Stimulated activated CD4-positive, alpha-beta T cell treated with anti-CD3 and anti-CD28 coated beads, TNF-alpha, amount 100 ng/mL, for 24 hours (primary cell): ENCODE measurements at places on chromosomes 11 and 22.
A peak's percentile ranks its signal among the peaks of the same experiment; 100 is the strongest.

- DNase-seq: no peak
Measured at GRCh38 chr11:977830-978720, 52.4 kb downstream of the AP2A2 start.

DNA sequence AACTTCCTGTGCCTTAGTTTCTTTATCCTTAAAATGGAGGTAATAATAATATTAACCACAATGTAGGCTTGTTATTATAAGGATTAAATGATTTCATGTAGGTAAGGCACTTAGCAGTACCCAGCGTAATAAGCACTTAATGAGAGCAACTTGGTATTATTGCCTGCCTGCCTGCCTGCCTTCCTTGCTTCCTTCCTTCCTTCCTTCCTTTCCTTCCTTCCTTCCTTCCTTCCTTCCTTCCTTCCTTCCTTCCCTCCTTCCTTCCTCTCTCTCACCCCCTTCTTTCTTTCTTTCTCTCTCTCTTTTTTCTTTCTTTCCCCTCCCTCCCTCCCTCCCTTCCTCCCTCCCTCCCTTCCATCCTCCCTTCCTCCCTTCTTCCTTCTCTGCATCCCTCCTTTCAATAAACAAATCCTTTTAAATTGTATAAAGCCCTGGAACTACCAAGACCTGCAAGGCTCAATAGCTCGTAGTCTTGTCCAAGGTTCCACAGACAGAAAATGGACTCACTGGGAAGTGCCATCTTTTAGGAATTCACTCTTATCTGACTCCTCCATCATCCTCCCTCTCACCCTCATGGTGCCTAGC is 20.7 kb upstream of the TIMP3 start:
- DNase-seq: no peak

DNA sequence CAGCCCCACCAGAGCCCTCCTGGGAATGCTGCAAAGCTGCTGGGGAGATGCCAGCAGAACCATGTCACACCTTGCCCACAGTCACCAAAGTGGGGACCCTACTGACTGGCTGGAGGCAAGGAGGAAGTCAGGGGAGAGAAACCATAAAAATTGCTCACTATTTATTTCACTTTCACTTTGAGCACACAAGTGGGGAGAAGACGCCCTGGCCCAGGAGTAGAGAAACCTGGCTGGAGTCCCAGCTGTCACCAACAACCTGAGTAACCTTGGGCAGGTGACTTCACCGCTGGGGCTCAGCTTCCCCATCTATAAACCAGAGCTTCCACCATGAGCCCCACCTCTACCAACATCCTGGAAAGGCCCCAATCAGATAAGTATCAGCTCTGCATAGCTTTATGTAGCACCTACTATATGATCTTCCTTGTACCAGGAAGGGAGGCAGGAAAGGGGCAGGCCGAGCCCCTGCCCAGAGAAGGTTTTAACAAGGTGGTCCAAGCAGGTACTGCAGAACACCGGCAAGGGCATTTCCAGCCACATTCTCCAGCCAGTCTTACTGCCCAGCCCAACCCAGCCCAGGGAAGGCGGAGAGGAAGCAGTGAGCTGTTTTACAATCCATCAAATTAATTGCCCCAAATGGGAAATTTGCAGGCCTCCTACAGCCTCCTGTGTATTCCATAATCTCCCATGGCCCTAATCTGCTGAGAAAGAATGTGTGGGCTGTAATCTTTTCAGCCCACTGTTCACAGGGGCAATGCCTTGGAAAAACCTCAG is 27.6 kb downstream of the PLEKHA7 start:
- peak; percentile 25 for DNase-seq

DNA sequence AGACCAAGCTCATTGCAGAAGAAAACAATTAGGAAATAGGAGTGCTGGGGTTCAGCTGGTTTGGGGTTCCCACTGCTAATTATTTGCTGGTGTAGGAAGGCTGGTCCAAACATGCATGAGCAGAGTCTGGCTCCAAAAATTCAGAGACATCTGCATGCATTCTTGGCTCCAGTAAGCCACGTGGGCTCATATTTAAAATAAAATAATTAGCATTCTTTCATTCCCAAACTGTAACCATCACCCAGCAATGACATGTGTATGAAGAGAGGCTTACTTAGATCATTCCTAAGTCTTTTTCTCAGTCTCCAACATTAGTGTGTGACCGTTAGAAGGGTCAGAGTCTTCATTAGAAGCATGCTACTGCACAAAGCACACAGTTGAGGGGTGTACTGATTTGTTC is 58.4 kb downstream of the EFCAB6 start:
- DNase-seq: no peak

GRCh38 chr11:38060920-38061319 is 1462.9 kb upstream of the RAG2 start:
- no peak for DNase-seq

- no peak for DNase-seq
Measured at GRCh38 chr11:27497284-27497866, 9.2 kb downstream of the LIN7C start.

GRCh38 chr22:45516163-45516562 is 13.5 kb downstream of the FBLN1 start:
- no peak for DNase-seq

- no peak for DNase-seq
Measured at GRCh38 chr22:44369916-44370801, 57.4 kb upstream of the SHISAL1 start.

DNA sequence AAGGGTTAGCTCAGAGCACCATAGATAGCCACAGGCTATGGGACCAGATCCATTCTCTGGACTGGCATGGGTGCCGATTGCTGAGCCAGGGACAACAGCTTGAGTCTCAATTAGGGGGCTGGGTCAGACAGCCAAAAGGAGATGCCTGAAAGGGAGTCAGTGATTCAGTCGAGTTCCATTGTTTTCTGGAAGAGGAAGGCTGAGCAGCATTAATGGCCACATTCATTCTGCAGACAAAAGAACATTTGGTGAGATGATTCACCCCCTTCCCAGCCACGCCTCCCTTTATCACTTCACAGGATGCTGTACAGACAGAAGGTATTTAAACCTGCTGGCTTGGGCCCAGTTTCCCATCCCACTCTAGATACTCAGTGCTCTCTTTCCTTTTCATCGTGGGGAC is 131.9 kb downstream of the ADAMTS15 start:
- no peak for DNase-seq

GRCh38 chr11:58600510-58600909 is 21.6 kb downstream of the ZFP91 start:
- no peak for DNase-seq

DNA sequence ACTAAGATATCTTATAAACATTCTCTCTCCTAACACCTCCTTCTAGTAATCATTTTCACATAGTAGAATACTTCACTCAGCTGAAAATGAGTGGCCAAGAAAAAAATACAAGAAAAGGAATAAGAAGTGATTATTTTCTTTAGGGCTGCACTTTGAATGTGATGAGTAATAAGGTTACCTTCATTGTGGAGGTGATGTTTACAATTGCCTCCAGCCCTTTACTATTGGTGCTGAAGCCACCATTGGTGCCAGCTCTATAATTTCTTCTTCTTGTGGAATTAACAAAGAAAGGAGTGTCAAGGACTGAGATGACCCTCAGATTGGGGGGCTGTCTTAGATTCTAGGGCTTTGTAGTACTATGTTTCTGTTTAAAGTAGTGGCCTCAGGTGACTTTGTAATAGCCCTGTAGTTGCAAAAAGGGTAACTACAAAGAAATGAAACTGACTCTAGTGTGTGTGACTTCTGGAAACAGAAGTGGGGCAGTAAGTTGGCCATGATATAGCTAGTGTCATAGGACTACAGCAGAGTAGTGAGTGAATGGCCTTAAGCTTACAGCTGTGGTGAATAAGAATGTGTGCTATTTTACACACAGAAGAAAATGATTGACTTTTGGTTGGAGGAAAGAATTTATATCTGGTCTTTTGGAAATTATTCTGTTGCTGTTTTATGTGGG is 287.2 kb downstream of the TMEM135 start:
- DNase-seq: no peak

- DNase-seq: no peak
Measured at GRCh38 chr11:404551-405264, 10.1 kb downstream of the SIGIRR start.

GRCh38 chr11:1656670-1657069 is 27.1 kb downstream of the KRTAP5-5 start:
- no peak for DNase-seq

- DNase-seq: no peak
Measured at GRCh38 chr11:27319072-27319471, 43.9 kb downstream of the CCDC34 start.

GRCh38 chr11:111429066-111429506 is 50.0 kb upstream of the POU2AF1 start:
- DNase-seq: peak; percentile 69

GRCh38 chr22:26709617-26710390 is 52.4 kb downstream of the MIAT start:
- no peak for DNase-seq

- DNase-seq: peak; percentile 58
Measured at GRCh38 chr22:46563381-46564083, 26.1 kb upstream of the CELSR1 start.

DNA sequence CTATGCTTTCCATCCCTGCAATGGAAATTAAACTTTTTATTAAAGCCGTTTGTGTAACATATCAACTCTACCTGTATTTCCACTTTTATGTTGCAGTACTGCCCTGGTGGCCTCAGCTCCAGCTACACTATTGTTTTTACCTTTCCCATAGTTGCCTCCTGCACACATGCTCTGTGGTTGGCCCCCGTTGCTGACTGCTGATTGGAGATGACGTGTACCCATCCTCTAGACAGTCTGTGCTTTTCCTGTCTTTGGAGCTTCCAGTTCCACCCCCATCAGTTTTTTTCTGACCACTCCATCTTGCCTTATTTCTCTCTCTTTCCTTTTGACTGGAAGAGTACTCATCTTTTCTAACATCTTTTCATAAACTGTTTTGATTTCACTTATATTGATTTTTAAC is 123.8 kb downstream of the TEAD1 start:
- DNase-seq: no peak

DNA sequence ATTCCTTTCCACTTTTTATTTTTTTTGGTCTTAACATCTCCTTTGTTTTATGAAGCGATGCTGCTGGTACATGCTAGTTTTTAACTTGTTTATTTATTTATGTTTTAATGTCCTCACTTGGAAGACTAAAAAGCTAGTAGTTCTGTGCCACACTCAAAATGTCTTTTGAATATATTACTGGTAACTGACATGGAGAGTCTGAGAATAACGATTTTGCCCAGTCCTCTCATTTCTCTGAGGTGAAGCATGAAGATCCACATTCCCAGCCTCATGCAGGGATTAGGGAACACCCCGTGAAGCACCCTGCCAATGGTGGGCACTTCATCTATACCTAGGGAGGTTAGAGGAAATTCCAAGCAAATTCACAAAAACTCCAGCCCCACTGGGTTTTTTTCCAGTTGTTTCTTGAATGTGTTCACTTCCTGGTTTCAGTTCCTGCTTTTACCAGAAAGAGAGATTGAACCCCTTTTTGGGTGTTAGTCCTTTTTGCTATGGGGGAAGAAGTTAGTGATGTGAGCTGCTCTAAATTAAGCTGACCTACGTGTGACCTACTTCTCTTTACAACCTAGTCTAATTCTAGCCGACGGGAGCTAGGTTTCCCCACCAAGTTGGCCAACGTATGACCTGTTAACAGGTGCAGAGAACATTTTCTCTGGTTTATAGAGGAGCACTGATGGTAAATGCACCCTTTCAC is 106.1 kb downstream of the SLC1A2 start:
- DNase-seq: no peak

- no peak for DNase-seq
Measured at GRCh38 chr22:38176170-38176741, 5.4 kb downstream of the PLA2G6 start.

- no peak for DNase-seq
Measured at GRCh38 chr22:33597274-33597985, 322.8 kb downstream of the LARGE1 start.

DNA sequence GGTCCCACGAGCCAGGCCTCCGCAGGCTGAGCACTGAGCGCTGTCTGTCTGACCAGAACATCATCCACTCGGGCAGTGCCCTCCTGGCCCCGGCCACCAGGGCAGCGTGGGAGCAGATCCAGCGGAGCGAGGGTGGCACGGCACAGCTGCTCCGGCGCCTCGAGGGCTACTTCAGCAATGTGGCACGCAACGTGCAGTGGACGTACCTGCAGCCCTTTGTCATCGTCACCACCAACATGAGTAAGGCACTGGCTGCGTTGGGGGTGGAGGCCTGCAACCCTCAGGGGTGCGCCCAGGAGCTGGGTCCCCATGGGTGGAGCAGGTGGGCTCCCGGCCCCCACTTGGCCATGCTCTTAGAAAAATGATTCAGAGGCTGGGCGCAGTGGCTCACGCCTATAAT is 49.7 kb upstream of the PRODH start:
- DNase-seq: no peak

DNA sequence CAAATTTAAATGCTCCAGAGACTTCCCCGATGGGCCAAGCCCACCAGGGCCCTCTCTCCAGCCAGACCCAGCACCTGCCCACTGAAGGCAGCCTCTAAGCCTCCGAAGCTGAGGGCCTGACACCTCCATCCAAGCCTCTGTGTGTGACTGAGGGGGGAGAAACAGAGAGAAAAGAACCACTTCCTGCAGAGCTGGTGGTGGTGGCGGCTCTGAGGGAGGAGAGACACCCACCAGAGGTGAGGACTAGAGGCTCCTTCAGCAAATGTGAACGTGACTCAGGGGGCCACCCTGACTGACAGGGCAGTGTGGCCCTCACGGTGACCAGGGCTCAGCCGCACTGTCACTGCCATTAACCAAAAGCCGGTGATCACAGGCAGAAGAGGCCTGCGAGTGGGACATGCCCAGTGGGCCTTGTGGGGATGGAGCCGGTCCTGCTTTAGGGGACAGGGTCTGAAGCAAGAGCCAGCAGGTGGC is 31.0 kb upstream of the CD5 start:
- DNase-seq: no peak

GRCh38 chr11:40513281-40513680 is 946.2 kb downstream of the LRRC4C start:
- no peak for DNase-seq

DNA sequence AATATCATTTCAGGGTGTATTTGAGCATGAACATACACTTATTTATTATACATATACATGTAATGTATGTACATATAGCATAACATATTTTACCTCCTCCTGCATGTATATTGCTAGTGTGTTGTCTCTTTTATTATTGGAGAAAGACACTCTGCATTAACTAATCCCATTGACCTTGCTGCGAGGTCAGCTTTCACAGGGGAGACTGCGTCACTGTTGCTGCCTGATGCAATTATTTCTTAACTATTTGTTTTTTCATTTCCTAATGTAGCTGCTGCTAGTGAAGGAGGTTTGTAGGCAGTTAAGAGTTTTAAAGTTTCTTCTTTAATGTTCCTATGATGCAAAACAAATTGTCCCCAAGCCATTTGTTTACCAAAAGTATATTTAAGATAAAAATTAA is 185.4 kb upstream of the CNTN5 start:
- DNase-seq: no peak

DNA sequence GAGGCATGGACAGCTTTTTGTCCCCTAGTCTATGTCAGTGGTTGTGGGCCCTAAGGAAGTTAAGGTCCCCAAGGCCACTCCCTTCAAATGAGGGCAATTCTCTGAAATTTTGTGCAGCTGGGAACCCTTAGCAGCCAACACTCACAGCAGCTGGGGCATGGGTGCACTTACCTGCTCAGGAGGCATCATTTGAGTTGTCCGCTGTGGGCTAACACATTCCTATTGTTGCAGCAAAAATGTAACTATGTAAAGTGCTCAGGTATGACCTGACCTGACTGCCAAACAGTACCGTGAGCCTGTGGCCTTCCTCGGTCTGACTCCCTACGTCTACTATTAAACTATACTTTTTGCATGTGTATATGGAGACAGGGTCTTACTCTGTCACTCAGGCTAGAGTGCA is 5.8 kb upstream of the MRTFA start:
- DNase-seq: no peak

GRCh38 chr11:69396051-69396947 is 85.2 kb upstream of the LINC01488 start:
- DNase-seq: no peak

- DNase-seq: no peak
Measured at GRCh38 chr11:114194702-114195101, 101.5 kb upstream of the NNMT start.
